BJ (cell line): ENCODE measurements at places on chromosomes 7 and 10.
A peak's percentile ranks its signal among the peaks of the same experiment; 100 is the strongest.

DNA sequence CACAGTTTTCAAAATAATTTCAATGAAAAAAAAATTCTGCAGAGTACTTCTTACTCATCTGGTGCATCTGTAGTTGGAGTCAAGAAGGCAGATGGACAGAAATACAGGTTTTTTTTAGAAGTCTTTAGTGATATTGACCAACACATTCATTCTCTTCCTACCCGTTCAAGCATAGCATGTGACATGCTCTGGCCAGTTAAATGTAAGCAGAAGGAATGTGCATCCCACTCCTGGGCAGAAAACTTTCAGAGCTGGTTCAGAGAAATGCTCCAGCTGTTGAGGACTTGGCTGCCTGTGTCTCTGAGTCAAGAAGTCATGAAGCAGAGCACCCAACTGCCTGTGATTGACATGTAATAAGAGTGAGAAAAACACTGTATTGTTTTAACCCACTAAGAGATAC lies 665.3 kb upstream of the IGFBP3 start:
- DNase-seq = no peak

DNA sequence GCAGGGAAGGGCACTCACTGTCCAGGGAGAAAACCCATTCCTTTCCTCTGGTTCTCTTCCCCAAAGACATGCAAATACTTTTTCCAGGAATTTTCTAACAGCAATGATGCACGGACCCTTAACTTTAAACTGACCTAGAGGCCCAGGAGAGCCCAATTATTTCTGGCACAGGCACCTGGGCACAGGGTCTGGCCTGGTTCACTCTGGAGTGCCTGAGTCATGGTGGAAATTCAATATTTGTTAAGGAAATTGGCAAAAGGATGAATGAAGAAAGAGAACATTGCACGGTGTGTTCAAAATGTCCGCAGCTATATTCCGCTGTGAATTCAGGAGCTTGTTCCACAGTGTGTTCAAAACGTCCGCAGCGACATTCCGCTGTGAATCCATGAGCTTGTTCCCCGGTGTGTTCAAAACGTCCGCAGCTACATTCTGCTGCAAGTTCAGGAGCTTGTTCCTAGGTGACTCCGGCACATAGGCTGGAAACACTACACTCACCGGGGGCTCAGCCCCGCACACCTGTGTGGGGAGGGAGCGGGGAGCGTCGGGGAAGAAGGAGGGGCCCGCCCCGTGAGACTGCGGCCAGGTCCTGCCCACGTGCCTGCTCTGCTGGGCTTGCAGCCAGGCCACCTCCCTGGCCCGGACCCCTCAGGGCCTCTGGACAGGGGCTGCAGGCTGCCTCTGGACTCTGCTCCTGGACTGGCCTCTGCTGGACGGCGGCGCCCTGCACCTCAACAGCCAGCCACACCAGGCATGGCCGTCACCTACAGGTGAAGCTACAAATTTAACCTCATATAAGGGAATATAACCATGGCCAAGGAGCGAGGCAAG lies 72.0 kb upstream of the FAM20C start:
- DNase-seq = no peak

DNA sequence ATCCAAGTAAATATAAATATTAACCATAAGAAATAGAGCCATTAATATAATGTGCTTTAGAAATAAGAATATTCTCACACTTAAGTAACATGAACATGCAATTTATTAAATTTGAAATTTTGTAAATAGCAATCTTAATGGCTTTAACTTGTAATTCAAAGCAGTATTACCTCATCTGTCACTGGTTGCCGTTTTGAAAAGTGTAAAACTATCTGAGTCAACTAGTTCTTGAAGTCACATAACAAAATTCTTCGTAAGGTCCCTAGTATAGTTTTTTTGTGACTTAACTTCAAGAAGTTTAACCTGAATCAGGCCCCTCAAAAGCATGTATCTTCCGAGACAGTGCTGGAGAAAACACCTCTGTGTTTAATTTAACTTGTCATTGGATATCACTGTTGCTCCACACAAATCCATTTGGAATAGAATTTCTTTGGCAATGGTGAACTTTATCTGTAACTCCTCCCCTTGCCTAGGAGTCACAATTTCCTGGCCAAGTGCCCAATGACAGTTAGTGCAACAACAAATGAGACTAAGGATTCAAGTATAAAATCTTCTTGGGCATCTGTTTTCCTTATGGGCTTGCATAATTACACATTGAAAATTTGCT lies 47.1 kb downstream of the NT5C2 start:
- DNase-seq = peak; percentile 83

DNA sequence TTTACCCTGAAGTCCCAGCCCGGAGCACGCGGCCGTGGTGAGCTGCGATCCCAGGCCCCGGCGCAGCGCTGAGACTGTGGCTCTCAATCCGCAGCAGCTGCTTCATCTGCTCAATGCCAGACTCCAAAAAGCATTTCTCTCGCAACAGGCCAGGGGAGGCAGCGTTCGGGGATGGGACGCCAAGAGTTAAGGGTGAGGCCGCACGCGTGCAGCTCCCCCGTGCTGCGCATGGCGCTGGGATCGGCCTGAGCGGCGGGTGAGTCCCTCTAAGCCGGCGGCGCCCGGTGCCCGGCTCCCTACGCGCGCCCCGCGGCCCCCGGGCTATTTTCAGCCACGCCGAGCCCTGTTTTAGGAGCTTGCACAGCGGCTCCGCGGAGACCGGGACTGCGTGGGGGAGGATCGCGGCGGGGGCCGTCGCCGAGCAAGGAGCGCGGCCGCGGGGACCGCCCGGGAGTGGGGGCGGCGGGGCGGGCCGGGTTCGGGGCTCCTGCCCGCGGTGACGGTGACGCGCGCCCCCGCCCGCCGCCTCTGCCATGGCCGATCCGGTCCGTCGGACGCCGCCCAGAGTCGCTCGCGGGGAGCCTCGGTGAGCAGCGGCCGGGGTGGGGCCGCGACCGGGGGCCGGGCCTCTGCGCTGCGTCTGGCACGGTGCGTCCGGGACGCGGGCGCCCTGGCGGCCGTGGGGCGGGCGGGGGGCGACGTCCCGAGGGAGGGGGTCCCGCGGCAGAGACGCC lies 29.4 kb upstream of the JAKMIP3 start:
- DNase-seq = no peak

GRCh38 chr7:81648716-81649115 lies 121.1 kb downstream of the HGF start:
- DNase-seq = no peak

DNA sequence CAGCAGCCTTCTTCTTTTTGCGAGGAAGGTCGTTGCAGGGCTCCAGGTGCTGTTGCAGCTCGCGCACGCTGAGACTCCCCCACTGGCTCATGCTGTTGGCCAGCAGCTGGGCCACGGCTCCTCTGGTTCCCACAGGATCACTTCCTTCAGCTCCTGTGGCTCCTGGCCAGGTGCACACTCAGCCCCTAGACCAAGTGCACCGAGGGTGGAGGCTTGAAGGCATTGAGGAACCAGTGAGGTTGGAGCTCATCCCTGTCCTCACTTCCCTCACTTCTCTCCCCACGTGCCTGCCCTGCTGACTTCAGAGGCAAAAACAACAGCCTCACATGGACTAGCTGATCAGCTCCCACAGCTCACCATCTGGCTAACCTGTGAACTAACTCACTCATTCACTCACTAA lies 46.2 kb upstream of the ADRB1 start:
- DNase-seq = no peak

DNA sequence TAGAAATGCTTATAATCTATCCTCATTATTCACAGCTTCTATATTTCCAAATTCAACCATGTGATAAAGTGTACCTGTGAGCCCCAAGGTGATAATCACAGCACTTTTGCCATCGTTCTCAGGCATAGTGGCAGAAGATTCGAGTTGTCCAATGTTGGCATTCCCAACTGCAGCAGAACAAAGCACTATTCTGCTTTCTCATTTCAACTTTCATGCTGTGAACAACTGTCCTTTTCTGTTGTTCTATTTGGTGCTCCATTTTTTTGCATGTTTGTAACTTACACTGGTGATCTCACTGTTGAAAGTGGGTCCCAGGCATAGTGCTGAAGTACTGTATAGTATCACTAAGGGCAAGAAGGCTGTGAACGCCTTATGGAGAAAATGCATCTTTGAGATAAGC lies 438.2 kb downstream of the PAXIP1 start:
- no peak for DNase-seq

- no peak for DNase-seq
These were observed 156.7 kb upstream of the TCF7L2 start for GRCh38 chr10:112793202-112793921.

DNA sequence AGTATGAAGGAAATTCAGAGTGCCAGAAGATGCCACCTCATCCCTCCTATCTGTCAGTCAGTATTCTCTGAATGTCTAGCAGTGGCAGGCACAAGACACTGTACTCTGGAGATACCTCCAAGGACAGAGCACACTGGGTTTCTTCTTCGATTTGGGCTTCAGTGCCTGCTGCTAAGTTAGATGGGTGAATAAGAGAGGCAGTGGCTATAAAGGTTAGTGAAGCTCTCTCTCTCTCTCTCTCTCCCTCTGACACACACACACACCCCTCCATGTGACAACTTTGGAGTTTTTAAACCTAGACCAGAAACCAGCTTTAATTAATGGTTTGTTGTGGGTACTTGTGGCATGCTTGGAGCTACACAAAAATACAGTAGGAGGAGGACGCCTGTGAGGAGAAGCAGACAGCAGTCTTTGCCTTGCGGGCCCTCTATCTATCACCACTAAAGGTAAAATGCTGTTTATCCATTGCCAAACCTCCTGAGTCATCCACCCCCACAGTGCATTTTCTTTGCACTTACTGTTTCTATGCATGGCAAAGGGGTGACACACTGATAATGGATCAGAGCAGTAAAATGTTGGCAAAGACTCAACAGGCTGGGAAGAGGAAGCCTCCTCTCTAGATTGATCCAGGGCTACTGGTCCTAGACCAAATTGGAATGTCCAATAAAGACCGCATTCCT lies 102.5 kb downstream of the TRIL start:
- DNase-seq = peak; percentile 69

GRCh38 chr10:76998451-76998850 lies 639.2 kb downstream of the KCNMA1 start:
- no peak for DNase-seq

GRCh38 chr7:40058636-40059035 lies 75.8 kb downstream of the MPLKIP start:
- no peak for DNase-seq

DNA sequence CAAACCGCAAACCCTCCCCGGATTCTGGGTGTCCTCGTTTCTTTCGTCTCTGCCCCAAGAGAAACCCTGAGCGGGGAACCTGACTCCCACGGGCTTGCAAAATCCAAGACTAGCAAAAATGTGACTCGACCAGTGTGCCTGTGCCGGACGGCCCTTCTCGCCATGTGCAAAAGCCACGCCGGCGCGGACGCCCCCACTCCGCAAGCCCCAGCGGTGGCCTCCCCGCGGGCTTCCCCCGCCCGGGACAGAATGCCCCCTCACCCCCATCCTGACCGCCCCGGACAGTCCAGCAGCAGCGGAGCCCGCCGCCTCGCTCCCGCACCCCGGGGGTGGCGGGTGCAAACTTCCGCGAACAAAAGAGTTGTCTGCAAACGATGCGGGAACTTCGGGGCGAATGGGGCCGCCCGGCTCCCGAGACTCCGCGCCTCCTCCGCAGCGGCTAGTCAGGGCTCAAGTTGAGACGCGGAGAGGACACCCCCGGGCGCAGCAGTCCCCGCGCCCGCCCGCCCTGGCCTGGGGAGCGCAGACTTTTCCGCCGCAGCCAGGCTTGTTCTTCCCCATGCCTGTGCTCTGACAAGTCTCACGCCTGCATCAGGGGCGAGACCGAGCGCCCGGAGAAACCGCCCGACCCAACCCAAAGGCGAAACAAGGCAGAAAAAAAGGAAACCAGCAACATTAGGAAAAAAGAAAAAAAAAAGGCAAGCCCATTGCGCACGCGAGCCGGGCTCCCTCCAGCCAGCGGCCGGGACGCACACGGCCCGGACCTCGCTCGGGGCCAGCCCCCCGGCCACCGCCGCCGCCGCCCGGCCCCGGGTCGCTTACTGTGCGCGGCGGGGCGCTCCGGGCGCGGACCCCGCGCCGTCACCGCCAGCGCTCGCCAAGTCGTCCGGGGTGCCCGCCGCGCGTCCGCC lies 732 bp downstream of the FAM53B start:
- DNase-seq = no peak

- DNase-seq = no peak
These were observed 16.1 kb downstream of the OGDH start for GRCh38 chr7:44622342-44623151.

DNA sequence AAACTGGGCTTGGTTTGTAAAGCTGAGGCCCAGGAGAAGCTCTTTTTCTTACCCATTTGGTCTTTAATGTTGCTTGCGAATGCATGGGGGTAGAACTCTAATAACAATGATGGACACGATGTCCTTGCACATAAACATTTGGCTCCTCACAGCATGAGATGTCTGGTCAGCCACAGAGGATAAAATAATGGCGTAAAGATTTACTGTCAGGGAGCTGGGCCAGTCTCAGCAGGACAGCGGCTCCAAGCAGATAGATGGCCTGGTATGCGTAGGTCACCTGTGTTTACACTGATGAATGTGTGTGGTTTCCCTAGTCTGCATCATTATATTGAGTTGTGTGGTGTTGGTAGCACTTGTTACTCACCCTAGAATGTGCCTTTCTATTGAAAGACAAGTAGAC lies 537.4 kb downstream of the CNTNAP2 start:
- no peak for DNase-seq

DNA sequence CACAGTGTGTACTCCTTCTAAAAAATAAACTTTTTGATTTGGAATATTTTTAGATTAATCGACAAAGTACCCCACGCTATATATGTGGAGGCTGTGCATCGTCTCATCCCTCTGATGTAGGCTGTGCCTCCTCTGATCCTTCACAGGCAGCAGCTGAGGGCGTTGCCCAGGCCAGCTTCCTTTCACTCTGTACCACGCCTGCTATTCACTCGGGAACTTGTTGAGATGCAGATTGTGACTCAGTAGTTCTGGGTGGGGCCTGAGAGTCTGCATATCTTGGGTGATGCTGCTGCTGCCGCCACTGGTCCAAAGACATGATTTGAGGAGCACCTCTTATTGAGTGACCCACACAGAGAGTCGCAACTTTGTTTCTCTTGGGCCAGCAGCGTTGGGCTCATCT lies 7.9 kb upstream of the C10orf120 start:
- no peak for DNase-seq

DNA sequence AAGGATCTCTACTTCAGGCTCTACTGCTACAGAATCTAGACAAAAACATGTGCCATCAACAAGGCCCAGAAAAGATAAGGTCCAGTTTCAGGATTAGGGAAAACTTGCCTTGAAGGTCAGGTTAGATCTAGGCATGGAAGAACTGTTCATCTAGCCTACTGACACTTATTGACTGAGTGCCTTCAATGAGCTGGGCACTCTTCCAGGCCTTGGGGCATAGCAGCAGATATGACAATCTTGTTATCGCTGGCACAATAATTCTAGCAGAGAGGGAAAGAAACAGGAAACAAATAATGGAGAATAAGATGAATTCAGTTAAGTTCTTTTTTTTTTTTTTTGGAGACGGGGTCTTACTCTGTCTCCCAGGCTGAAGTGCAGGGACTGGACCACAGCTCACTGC lies 71.6 kb downstream of the ADCYAP1R1 start:
- no peak for DNase-seq

- no peak for DNase-seq
These were observed 231.8 kb upstream of the DKK1 start for GRCh38 chr10:52082307-52082706.
